A549 treated with AZD2906 at 1 μM for 4 hours (cell line): ENCODE measurements at places on chromosomes 6 and 20. TPM values are rescaled to one million over a fixed set of nuclear protein-coding genes. Genes with fewer than 3 reads are reported as not detected.

ANGPT4 gene
- 0.02 to 0.04 TPM (median 0.03 TPM) in 4 of 5 replicates, not detected in the other for total RNA-seq

C6orf52 gene
- 1.1 to 2.4 TPM (median 1.9 TPM) in 5 replicates for total RNA-seq

ALDH5A1 gene
- 6.7 to 7.7 TPM (median 6.9 TPM) in 5 replicates for total RNA-seq

UNC93A gene
- not detected in 5 replicates for total RNA-seq

SLC16A10 gene
- 0.34 to 0.78 TPM (median 0.76 TPM) in 5 replicates for total RNA-seq

TBX18 gene
- total RNA-seq, result 18.9 to 21.7 TPM (median 20.3 TPM) in 5 replicates

RPS6KA2 gene
- total RNA-seq, result 0.28 to 0.46 TPM (median 0.30 TPM) in 5 replicates

NKAIN4 gene
- 3.9 to 6.9 TPM (median 4.7 TPM) in 5 replicates for total RNA-seq

OOEP gene
- not detected in 5 replicates for total RNA-seq

CSNK2B gene
- 169 to 183 TPM (median 179 TPM) in 5 replicates for total RNA-seq

LHFPL5 gene
- total RNA-seq, result 0.15 to 0.23 TPM (median 0.21 TPM) in 4 of 5 replicates, not detected in the other

GUCA1A gene
- not detected in 5 replicates for total RNA-seq

TPMT gene
- total RNA-seq, result 5.1 to 6.6 TPM (median 5.4 TPM) in 5 replicates

CALHM4 gene
- not detected in 5 replicates for total RNA-seq

SEL1L2 gene
- total RNA-seq, result not detected in 5 replicates

EYS gene
- 0.02 to 0.11 TPM (median 0.10 TPM) in 4 of 5 replicates, not detected in the other for total RNA-seq

CYP39A1 gene
- total RNA-seq, result 0.03 to 0.07 TPM in 2 of 5 replicates, not detected in the others

AURKA gene
- 88.3 to 94.7 TPM (median 93.4 TPM) in 5 replicates for total RNA-seq

F13A1 gene
- total RNA-seq, result not detected in 5 replicates

EPB41L1 gene
- total RNA-seq, result 64.2 to 80.1 TPM (median 76.8 TPM) in 5 replicates

CNKSR3 gene
- 9.3 to 12.1 TPM (median 10.3 TPM) in 5 replicates for total RNA-seq

APOM gene
- 2.9 to 3.7 TPM (median 3.1 TPM) in 5 replicates for total RNA-seq

TRERF1 gene
- total RNA-seq, result 6.6 to 9.6 TPM (median 7.6 TPM) in 5 replicates

NFATC2 gene
- 7.4 to 8.9 TPM (median 8.4 TPM) in 5 replicates for total RNA-seq

FAM217A gene
- not detected in 5 replicates for total RNA-seq

BEND6 gene
- 0.68 to 1.1 TPM (median 0.84 TPM) in 5 replicates for total RNA-seq

CYP21A2 gene
- total RNA-seq, result 0.06 TPM in 1 of 5 replicates, not detected in the others

PBOV1 gene
- total RNA-seq, result not detected in 5 replicates

GLYATL3 gene
- not detected in 5 replicates for total RNA-seq

SSTR4 gene
- total RNA-seq, result 0.43 to 0.96 TPM (median 0.79 TPM) in 5 replicates

ETV7 gene
- 0.08 to 0.20 TPM (median 0.13 TPM) in 4 of 5 replicates, not detected in the other for total RNA-seq

LIME1 gene
- 3.7 to 10.8 TPM (median 9.0 TPM) in 5 replicates for total RNA-seq

AVP gene
- total RNA-seq, result not detected in 5 replicates

MCCD1 gene
- total RNA-seq, result not detected in 5 replicates
